NCI-H2029 (cell line): ENCODE measurements at places on chromosomes 13 and 19.

- DNase-seq, result no peak
Measured at GRCh38 chr13:49214917-49215376, 5.2 kb upstream of the MLNR start.

GRCh38 chr13:106376401-106377112 lies 158.9 kb downstream of the EFNB2 start:
- peak; percentile 27 for DNase-seq

- no peak for DNase-seq
Measured at GRCh38 chr19:31354799-31355664, 5.8 kb upstream of the TSHZ3 start.

- no peak for DNase-seq
Measured at GRCh38 chr13:21872795-21873194, 201.9 kb downstream of the FGF9 start.

- DNase-seq, result peak; percentile 53
Measured at GRCh38 chr13:114046431-114046975, 72.6 kb upstream of the C13orf46 start.

DNA sequence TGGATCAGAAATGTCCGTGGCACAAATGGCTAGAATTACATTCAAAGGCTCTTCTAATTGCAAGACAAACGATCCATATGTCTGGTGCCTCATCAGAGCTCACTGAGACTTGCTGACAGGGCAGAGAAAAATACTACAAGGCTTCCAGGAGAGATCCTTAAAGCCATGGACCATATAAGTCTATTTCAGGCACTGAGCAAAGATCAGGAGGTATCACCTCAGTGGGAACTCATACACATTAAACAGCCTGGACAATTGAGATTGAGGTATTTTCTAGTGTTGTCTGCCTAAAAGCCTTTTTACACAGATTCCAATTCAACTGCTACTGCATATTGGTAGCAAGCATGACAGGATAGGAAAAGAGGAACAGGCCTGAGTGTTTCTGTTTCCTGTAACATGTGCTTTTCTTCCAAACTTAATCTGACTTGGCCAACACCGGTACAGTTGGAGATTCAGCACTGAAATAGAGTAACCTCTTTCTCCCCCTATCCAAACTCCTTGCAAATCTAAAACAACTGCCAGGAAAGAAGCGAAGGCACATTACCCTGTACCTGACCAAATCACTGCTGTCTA lies 65.9 kb downstream of the SERP2 start:
- DNase-seq, result no peak

DNA sequence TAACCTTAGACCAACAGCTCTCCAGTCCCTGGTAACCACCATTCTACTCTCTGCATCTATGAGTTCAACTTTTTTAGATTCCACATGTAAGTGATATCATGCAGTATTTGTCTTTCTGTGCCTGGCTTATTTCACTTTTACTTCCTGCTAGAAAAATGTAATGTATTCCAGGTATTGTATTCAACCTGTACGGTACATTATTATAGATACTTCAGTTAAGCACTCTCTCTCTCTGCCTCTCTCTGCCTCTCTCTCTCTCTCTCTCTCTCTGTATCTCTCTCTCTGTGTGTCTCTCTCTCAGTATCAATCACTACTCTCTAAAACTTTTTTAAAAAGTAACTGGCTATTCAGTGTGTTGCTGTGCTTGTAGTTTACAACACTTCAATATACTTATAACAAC lies 8.4 kb downstream of the DACH1 start:
- no peak for DNase-seq

DNA sequence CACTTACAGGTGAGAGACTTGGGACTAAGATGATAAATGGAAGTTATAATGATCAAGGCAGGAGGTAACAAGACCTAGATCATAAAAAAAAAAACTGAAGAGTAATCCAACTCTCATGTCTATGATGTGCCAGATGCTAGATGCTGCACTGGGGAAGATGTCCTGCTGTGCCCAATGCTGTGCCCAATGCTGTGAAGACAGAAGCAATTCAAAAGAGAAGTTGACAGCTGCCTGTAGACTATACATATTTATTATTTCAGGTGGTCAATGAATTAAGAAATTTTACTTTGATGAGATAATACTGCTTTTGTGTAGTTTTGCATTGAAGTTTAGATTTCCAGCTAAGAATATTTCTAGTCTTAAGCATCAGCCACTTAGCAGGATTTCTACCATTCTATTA lies 21.5 kb downstream of the VWA8 start:
- DNase-seq, result no peak

GRCh38 chr13:100334214-100334613 lies 245.3 kb downstream of the PCCA start:
- DNase-seq, result no peak

- peak; percentile 54 for DNase-seq
Measured at GRCh38 chr13:51636349-51636890, 52.2 kb downstream of the WDFY2 start.

DNA sequence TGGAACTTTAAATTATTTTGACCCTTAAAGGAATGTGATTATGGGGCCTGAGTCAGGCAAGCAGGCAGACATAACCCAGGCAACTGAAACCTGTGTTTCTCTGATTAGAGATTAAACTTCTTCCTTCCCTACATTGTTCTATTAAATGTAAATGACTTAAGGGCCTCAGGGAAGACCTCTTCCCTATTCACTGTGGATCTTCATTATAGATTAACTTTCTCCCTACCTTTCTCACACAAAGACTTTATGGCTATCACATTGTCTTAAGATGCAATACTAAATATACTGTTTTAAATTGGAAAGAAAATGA lies 8.8 kb upstream of the METTL21C start:
- DNase-seq, result no peak

DNA sequence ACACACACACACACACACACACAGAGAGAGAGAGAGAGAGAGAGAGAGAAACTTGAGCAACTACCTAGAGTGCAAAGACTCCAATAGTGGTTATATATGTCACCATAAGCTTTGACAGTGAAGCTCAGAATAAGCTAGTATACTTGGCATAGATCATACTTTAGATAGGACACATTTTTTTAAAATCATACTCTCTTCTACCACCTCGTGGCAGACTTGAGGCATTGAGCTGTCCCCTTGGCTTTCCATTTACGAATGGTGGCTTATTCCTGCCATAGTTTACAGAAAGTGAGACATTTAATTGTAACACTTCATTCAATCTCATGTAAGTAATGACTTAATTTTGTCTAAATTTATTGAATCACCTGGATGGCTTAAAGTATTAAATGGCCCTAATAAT lies 108.2 kb downstream of the EDNRB start:
- DNase-seq, result no peak

DNA sequence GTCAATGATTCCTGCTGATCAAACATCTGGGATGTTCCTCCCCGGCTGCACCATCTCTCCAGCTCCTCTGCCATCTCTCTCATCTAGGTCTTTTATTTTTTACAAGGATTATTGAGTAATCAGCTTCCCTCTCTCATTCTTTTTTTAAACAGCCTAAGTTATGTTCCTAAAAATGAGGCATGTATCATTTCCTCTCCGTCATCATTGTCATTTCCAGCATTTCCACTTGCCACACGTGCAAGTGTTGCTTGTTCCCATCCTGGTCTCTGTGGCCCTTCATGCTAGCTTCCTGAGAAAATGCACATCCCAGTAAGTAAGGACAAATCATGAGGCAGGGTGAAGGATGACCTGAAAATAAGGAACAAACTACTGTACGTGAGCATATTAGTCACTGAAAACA lies 102.7 kb upstream of the POSTN start:
- DNase-seq, result no peak

DNA sequence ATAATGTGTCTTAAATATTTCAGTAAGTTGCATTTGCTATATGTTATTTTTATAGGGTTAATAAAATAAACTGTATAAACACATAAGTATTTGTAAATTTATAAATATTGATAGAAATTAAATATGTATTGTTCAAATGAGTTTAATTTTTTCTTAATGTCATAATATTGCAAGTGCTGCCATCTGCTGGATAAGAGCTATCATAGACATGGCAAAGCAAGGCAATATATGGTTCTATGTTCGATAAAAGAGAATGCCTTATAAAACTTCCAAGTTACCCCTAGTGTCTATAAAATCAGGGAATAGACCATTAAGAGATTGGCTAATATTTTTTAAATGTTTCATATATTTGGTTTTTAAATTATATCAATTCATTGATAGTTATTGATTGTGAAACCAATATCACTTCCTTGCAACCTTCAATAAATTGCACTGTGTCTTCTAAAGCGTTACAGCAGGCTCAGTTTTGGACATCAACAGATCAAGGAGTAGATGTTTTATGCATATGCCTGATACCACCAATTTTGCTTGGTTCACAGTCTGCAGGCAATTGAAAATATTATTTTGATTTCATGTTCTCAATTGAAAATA lies 29.0 kb upstream of the SLITRK6 start:
- no peak for DNase-seq

DNA sequence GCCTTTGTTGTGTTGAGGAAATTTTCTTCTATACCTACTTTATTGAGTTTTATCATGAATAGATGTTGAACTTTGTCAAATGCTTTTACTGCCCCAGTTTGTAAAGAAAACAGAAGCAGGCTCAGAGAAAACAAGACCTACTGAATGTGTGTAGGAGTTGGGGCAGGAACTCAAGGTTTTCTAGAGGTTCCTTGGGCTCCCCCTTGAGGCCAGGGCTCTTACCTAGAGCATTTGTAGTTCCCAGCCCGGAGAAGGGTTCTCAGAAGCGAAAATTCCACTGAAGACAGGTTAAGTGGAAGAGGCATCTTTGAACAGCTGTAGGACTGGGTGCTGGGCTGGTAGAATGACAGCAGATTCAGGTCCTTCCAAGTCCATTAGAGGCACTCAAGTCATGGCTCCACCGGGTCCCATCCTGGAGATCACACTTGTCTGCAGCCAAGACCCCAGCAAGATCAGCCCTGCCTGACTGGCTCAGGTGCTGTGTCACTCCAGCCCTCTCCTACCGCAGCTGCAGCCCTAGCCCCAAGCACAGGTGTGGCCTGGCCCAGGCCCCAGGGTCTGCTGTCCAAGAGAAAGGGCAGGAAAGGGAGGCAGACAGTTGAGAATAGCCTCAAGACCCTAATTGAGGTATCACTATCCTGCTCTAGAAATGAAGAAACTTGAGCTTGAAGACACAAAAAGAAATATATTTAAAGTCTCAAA lies 425.5 kb downstream of the PCDH20 start:
- no peak for DNase-seq

DNA sequence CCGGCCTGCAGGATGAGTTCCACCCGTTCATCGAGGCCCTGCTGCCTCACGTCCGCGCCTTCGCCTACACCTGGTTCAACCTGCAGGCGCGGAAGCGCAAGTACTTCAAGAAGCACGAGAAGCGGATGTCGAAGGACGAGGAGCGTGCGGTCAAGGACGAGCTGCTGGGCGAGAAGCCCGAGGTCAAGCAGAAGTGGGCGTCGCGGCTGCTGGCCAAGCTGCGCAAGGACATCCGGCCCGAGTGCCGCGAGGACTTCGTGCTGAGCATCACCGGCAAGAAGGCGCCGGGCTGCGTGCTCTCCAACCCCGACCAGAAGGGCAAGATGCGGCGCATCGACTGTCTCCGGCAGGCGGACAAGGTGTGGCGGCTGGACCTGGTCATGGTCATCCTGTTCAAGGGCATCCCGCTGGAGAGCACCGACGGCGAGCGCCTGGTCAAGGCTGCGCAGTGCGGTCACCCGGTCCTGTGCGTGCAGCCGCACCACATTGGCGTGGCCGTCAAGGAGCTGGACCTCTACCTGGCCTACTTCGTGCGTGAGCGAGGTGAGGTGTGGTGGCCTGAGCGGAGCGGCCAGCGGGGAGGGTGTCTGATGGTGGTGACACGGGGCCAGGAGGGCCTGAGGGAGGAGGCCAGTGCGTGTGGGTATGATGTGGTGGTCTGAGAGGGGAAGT lies 15.5 kb downstream of the NFIC start:
- DNase-seq, result no peak

DNA sequence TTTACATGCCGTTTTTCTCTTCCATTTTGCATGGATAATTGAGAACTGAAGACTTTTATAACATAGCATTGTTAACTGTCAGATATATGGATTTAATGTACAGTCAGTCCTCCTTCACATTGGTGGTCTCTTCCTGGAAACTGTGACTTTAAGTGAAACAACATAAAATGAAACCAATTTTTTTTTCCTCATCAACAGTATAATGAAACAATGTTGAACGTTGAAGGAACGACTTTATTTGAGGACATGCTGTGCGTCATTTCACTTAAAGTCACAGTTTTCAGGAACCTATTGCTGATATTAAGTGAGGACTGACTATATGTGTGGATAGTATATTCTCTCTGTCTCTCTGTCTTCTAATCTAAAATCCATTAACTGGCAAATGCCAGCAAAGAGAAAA lies 54.8 kb downstream of the COG3 start:
- DNase-seq, result no peak

DNA sequence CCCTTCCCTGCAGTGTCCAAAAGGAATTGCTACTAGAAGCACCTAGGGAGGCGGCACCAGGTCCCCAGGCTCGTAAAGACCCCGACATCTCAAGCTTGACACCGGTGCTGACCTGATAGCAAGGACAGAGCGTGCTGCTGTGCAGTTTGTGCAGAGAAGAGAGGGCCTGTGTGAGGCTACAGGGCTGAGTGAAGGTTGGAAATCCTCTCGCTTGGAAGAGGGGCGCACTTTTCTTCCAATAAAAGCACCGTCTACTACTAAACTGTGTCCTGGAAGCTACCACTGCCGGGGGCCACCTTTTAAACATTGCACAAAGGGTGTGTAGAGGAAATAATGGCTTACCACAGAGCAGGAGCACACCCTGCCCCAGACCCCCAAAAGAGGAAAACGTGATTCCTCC lies 11.0 kb downstream of the TMEM272 start:
- no peak for DNase-seq

DNA sequence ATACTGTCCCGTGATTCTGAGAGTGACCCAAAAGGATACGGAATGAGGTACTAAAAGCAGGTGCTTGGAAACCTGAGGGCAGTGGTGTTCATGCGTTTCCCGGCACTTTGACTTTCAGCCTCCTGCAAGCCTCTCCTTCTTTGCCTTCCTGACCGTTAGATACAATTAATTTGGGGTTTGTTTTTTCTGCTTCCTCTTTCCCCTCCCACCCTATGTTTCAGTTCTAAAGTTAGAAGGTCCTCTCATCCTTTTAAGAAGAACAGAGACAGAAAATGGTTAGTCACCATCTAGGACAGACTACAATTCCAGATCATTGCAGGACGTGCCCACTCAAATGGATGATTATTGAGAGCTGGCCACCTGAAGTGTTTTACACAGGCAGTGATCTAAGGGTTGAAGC lies 1.8 kb upstream of the LILRB4 start:
- DNase-seq, result no peak

- DNase-seq, result no peak
Measured at GRCh38 chr13:34064456-34065205, 246.7 kb downstream of the RFC3 start.

DNA sequence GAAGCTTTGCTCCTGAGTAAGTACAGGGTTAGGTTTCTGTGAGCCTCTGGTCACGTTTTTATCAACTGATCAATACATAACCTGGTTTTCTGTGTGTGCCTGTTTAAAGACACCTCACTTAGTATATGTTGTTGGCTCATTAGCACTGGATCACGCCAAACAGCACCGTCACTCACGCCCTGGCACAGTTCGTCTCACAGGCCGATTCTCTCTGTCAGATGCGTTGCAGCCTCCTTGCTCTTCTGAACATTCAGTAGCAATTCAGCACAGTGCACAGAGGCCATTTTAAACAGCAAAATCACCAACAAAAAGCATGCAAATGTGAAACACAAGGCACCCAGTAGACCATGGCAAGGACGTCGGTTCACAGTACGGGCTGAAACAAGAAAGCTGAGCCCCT lies 288.5 kb downstream of the IRS2 start:
- DNase-seq, result no peak
